ENCODE measurements at places on chromosomes 4 and X. TPM values are rescaled to one million over a fixed set of nuclear protein-coding genes. Genes with fewer than 3 reads are reported as not detected.
A peak's percentile ranks its signal among the peaks of the same experiment; 100 is the strongest.

DNA sequence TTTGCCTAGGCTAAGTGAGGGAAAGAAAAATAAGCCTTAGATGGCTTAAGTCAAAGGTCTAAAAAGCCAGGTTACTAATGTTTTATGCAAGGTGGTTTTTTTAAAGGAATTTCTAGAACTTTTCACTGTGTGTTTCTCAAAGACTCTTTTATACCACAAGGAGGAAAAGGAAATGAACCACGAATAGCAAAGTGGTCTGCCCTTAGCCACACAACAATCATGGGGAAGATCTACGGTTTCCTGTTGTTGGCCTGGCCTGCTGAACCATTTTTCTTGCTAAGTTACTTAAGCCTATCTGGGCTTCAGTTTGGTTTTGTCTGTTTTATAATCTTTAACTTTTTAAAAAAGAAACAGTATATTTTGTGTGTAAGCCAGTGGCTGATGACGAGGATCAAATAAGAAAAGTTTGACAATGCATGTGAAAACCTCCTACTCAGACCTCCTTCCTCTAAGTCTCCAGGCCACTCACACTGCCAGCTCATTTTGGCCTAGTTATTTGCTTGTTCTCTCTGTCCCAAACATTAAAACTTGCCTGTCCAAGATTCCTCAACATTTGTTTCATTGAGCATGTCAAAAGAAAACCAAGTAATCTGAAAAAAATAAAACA lies 56.7 kb upstream of the COL25A1 start:
- no peak for DNase-seq

DNA sequence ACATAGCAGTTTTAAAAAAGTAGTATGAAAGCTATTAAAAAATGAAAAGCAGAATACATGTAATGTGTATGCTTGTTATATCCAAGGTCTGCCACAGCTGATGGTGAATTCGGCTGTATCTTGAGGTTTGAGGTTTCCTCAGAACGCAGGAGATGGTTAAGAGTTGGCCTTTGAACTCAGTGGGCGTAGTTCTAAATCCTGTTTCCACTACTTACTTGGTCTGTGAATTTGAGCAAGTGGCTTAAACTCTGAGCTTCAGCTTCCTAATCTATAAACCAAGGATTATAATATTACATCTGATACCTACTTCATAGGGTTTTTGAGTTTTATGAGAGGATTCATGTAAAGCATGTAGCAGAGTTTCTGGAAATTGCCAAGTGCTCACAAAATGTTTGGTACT lies 125.2 kb downstream of the STIM2 start:
- DNase-seq: no peak

GRCh38 chr4:183544109-183544508 lies 39.3 kb downstream of the ING2 start:
- DNase-seq: no peak

DNA sequence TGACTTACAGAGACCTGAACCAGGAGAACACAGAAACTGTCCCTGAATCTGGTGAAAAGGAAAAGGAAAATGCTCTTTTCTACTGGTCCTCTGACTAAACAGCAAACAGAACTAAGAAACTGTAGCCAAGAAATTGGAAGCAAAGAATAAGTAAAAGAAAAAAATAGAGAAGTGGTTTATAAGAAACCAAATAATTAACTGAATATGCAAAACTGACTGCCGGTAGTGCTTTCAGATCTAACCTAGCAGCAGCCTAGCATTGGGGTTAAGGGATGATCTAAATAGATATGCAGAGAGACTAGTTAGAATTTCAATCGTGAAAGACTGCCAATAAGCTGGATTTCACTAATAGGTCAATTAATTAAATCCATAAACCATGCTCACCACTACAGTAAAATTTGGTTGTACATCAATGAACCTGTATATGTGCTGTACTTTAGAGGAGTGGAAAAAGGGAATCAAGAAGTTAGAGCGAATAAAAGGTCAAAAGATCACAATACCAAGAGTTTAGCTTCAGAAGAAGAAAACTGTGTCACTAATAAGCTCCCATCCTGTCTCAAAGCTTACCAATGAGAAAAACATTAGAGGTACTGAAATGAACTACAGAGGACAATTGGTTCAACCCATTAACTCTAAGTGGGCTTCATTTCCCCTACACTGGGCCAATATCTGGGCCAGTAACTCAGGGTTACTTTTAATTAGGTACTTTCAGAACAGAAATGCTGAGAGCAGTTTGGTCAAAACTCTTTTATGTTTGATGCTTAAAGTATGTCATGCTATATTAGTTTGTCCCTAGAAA lies 53.6 kb downstream of the KLHL13 start:
- no peak for DNase-seq

DNA sequence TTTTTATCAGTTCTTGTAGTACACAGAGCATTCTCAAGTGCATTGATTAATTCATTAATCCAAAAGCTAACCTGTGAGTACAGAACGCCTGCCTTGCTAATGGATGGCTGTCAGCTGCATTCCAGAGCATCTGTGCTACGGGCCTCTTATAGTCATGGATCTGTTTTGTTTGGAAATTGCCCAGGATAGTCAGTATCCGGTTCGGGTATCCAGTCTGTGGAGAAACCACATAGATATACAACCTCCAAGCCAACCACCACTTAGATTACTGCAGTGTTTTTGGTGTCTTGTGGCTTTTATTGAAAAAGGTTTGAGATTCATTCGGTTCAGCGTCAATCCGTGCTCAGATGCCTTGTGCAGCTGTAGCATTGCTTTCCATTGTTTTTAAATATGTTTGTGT lies 4.0 kb downstream of the LAP3 start:
- no peak for DNase-seq

DNA sequence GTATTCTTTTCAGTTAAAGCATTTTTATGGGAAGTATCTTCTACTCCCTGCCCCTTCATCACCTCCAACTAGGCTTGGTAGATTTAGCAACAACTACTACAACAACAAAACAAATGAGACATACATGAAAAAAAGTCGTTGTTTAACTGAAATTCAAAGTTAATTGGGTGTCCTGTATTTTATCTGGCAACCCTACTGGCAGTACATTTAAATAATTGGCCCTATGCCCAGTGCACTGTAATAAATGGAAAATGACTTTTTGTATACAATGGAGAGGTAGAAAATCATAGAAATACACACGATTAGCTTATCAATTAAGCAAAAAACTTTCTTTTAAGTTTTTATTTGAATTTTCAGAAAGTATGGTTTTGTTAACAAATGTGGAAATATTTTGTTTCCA lies 21.4 kb upstream of the CLGN start:
- no peak for DNase-seq

DNA sequence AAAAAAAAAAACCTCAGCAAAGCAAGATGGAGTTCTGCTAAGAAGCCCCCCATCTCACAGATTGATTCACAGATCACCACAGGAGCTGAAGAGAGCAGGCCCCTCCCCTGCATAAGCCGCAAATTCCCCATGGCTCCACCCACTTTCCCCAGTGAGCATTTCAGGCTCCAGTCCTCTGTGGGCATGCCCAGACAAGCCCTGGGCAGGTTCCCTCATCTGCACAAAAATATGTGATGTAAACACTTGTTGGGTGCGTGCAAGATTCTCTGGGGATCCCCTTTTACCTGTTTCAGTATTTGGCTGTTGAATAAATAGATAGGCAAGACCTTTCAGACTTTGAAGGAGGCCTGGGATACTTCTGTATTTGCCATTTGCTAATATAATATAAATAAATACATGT lies 514.3 kb downstream of the PCDH7 start:
- no peak for DNase-seq

DNA sequence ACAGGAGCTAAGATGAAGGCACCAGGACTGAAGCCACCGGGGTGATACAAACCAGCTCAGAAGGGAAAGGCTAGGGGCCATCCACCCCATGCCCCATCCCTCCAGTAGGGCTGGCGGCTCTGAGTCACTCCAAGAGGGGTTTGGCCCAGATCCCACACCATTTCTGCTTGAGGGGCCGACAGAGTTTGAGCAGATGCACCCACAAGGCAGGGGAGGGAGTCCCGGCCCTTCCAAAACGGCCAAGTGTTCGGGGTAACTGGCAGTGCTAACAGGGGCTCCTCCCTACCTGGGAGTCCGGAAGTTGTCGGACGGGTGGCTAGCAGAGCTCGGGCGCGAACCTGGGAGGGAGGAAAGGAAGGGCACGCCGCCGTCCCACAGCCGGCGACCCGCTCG lies 412 bp downstream of the SLC10A3 start:
- DNase-seq: peak; percentile 55

- no peak for DNase-seq
Measured at GRCh38 chr4:100721490-100721889, 203.7 kb upstream of the EMCN start.

DNA sequence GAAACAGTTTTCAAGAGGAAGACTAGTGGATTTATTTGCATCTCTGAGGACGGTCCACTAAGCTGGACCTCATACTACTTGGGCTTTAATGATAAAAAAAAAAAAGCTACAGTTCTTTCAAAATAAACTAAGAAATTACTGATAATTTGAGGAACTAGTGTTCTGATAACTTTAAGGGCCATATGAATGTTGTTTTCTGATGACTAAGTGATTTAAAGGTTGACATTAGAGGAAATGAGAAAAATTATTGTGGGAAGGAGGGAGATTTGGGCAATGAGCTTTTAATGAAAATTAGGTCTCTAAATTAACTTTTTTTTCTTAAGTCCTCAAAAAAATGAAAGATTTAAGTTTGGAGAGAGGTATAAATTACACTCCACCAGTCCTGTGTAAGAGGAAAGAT lies 60.8 kb upstream of the IL2 start:
- no peak for DNase-seq

DNA sequence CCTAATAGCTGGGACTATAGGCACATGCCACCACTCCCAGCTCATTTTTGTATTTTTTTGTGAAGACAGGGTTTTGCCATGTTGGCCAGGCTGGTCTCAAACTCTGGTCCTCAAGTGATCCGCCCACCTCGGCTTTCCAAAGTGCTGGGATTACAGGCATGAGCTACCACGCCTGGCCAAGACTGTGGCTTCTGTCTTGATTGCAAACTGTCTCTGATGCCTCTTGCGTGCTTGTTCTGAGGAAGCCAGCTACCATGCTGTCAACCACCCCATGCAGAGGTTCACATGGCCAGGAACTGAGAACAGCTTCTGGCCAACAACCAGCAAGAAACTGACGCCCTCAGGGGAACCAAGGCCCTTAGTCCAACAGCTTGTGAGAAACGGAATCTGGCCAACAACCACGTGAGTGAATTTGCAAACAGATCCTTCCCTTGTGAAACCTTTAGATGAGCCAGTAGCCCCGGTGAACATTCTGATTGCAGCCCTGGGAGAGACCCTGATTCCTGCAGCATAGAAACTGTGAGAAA lies 71.2 kb downstream of the SUPT20HL2 start:
- DNase-seq: peak; percentile 89

DNA sequence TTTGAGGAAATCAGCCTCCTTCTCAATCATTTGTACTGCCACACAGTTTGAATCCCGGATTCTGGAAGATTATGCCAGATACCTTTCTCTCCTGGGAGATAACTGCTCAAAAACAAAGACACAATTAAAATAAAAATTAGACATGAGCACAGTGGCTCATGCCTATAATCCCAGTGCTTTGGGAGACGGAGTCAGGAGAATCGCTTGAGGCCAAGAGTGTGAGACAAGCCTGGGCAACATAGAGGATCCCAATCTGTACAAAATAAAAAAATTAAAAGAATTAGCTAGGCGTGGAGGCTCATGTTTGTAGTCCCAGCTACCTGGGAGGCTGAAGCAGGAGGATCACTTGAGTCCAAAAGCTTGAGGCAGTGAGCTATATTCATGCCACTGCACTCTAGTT lies 376.3 kb upstream of the ZFP42 start:
- DNase-seq: no peak

DNA sequence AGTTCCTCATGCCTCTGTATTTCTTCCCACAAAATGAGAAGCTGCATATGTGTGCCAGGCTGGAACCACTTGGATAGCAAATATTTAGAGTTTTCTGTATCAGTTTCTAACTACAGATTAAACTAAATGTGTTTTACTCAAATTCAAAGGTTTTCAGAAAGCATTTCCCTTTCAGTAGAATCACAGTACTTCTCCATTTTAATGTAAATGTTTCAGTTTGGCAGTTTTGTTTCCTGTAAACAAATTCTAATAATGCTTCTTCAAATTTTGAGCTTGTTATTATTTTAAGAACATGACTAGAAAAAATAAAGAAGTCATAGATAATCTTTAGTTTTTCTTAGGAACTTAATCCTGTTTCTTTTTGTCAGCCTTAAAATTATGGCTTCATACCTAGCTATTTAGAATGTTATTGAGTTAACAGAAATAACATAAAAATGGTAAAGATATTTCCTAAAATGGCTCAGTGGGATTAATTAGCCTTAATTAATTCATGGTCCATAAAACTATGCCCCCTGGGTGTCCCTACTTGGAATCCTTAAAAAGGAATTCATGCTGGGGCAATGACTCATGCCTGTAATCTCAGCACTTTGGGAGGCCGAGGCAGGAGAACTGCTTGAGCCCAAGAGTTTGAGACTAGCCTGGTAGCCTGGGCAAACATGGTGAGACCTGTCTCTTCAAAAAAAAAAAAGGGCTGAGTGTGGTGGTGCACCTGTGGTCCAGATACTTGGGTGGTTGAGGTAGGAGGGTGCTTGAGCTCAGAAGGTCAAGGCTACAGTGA lies 83.8 kb upstream of the GPR34 start:
- no peak for DNase-seq

GRCh38 chrX:104307341-104307740 lies 52.6 kb upstream of the ESX1 start:
- DNase-seq: no peak

DNA sequence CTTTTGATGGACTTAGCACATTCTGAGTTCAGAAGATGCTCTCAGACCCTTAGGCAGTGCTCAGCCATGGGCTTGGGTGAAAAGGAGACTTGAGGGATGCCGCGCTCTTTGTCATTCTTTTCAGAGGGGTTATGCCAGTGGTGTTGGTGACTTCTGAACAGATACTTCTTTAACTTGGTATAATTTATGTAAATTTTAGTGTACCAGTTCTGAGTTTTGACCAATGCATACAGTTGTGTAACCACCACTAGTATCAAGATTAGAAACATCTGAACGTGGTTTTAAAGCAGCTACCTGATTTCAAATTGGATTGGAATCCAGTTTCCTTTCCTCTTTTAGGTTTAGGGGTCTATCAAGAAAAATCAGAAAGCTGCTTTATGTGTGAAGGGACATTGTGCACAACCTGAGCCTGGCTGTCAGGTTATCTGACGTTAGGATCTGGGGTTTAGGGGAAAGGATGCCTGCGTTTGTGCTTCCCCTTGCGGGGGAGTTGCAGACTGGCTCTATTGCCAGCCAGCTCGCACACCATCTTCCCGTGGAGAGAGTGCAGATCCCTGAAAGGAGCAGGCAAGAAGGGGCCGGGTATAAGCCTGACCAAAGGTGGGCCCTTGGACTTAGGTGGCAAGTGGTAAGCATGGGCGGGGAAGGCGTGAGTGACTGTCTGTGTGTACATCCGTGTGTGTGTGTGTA lies 19.0 kb downstream of the SMS start:
- DNase-seq: no peak

Gene CCDC149
- 2.2 TPM for total RNA-seq

Gene CACNA1F
- total RNA-seq: not detected

Gene SH2D1A
- not detected for total RNA-seq

Gene ADGRL3
- total RNA-seq: not detected

Gene UTP14A
- total RNA-seq: 15.3 TPM
